Activated gamma-delta T cell (primary cell): ENCODE measurements at places on chromosomes 16 and 17.
A peak's percentile ranks its signal among the peaks of the same experiment; 100 is the strongest.

GRCh38 chr17:82892899-82893565 lies 53.2 kb upstream of the ZNF750 start:
- DNase-seq, result peak; percentile 36

DNA sequence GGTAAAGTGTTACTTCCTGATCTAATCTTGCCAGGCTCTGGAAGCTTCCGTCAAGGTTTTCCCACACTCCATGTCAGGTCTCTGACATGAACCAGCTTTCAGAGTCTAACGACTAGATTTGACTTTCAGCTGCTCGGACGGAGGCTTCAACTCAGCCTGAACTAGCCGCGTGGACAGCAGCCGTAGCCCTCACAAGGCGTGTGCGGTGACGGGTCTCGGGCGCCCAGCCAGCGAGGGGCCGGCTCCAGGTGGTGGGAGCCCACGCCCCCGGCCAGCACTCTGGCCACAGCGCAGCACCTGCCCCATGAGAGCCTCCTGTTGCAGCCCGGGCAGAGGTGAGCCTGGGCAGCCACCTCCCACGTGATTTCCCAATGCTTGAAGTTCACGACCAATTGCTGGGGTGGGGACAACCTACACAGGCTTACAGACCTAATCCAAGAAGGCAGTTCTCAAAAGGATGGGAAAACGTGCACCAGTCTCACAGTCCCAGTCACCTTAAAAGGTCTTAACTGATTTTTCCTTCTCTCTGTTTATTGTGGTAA lies 45.5 kb downstream of the TBC1D16 start:
- no peak for DNase-seq

- no peak for DNase-seq
Measured at GRCh38 chr17:57971572-57971971, 16.4 kb upstream of the CUEDC1 start.

- DNase-seq, result no peak
Measured at GRCh38 chr16:5634666-5635180, 537.1 kb upstream of the EEF2KMT start.

DNA sequence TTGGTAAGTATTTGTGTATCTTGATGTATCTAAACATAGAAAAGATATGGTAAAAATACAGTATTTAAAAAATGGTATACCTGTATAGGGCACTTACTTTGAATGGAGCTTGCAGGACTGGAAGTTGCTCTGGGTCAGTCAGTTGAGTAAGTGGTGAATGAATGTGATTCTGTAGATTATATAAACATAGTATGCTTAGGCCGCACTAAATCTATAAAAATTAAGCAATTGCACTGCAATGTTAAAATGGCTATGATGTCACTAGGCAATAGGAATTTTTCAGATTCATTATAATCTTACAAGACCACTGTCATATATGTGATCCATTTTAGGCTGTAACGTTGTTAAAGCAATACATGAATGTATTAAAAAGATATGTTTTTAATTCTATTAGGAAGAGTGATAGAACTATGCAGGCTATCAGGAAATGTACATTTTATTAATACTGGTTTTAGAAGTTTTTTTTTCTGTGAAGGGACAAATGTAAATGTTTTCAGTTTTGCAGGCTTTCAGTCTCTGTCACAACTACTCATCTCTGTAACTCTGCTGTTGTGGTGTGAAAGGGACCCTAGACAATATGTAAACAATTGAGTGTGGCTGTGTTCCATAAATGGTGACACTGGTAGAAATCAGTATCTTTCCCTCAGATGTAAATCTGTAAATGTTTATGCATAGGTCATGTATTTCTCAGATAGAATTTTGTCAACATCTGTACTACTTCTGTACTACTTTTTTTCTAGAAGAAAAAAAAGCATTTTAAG lies 10.5 kb downstream of the CBFB start:
- no peak for DNase-seq

GRCh38 chr17:4766201-4766600 lies 5.5 kb upstream of the TM4SF5 start:
- no peak for DNase-seq

GRCh38 chr16:86444261-86444660 lies 66.1 kb upstream of the FOXF1 start:
- no peak for DNase-seq

DNA sequence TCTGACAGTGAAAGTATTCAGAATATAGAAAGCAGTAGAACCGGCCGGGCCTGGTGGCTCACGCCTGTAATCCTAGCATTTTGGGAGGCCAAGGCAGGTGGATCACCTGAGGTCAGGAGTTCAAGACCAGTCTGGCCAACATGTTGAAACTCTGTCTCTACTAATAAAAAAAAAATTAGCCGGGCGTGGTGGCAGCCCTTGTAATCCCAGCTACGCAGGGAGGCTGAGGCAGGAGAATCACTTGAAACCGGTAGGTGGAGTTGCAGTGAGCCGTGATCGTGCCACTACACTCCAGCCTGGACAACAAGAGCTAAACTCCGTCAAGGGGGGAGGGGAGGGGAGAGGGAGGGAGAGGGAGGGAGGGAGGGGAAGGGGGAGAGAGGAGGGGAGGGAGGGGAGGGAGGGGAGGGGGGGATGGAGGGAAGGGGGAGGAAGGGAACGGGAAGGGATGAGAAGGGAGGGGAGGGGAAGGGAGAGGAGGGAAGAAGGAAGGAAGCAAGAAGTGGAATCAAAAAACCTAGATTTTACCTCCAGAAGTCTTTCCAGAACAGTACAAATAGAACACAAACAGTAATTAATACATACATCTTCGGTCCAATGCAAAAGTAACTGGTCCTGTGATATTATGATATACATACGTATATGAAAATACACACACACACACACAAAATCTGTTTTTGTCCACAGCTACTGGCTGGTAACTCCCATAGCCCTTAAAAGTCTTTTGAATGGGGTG lies 10.9 kb upstream of the NT5C start:
- no peak for DNase-seq

GRCh38 chr17:34637041-34637547 lies 57.7 kb downstream of the TMEM132E start:
- no peak for DNase-seq

DNA sequence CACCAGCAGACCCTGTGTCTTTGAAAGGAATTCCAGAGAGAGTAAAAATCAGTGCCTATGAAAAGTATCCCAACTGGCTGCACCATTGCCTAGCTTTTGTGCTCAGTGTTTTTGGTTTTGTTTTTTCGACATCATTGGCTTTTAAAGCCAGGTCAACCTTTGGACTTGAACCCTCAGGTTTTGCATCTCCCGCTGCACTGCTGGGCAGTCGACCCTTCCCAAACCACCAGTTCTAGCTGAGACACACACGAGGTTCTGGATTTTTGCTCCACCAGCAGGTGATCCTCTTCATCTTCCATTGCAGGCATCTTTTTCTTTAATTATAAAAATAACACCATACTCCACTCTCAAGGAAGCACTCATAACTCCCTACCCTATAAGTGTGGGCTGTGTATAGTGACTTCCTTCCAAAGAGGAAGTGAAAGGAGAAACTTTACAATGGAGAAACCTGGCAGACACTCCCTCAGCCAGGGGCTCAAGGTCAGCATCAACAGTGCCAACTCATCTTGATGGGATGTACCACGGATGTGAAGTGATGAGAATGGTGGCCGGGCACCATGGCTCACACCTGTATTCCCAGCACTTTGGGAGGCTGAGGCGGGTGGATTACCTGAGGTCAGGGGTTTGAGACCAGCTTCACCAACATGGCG lies 57.8 kb downstream of the BMERB1 start:
- DNase-seq, result no peak

- DNase-seq, result no peak
Measured at GRCh38 chr17:12522743-12523183, 142.9 kb upstream of the MYOCD start.

GRCh38 chr16:69725480-69726312 lies 664 bp downstream of the NQO1 start:
- no peak for DNase-seq

GRCh38 chr17:38885728-38886642 lies 16.1 kb downstream of the LASP1 start:
- no peak for DNase-seq

DNA sequence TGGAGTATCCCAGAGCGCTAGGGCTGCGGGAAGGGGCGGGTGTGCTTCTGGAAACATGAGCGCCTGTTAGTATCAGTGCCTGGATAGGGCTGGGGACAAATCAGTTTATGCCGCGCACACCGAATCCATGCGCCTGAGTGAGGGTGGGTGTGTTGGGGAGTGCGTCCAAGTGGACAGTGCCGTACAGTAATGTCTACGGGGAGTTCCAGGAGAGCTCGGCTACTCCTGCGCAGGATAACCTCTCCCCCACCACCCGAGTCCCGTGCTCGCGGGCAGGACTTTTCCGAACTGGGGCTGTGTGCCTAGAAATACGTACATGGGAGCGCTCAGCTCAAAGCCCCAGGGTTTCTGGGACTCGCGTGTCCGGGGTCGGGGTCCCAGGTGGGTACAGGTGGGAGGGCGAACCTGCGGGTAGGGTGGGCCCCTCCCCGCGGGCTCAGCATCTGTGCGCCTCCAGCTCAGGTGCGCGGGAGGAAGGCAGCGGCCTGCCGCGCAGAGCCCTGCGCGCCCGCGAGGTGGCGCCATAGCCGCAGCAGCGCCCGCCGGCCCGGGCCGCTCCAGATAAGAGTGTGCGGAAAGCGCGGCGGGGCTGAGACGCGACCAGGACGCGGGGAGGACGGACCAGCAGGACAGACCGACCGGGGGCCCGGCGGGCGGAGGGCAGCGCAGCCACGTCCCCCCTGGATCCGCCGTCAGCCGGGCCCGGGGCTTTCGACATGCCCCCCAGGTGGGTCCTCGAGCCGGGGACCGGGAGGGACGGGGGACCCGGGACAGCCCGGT lies at the start of gene HIC1:
Gene HIC1, plus strand, starts transcription at position 592 of the 780 bp plus-strand sequence. CDS start 1,588 bp downstream, outside the sequence.
- peak; percentile 58 for DNase-seq

GRCh38 chr16:30359871-30360170 lies 4.7 kb upstream of the CD2BP2 start:
- DNase-seq, result no peak

- DNase-seq, result no peak
Measured at GRCh38 chr16:86732621-86733295, 154.4 kb downstream of the FOXL1 start.

DNA sequence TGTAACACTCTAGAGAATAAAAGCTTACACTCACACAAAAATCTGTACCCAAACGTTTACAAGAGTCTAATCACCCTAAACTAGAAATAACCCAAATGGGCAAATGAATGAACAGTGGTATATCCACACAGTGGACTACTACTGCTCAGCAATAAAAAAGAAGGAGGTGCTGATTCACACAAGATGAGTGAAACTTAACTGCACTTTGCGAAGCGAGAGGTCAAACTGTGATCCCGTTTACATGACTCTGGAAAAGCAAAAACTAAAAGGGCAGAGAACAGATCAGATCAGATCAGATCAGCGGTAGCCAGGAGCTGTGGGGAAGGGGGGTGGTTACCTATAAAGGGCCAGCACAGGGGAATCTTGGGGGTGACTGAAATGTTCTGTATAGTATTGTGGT lies 113.4 kb downstream of the TRIM37 start:
- no peak for DNase-seq

DNA sequence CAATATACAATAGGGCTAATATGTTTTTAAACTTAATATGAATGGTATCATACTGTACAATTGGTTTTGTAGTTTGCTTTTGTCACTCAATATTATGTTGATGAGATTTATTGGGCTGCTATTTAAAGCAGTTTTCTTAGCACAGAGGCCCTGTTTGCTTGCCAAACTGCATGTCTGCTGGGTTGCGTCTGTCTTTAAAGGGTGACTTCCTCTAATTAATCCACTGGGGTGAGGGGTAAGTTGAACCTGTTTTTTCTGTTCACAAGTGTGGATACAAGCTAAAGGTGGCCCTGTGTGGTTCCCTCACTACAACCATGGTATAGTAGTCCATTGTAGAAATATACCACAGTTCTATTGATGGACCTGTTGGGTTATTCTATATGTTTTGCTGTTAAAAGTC lies 19.7 kb downstream of the TTC19 start:
- no peak for DNase-seq

GRCh38 chr16:66389256-66390176 lies 23.0 kb downstream of the CDH5 start:
- no peak for DNase-seq

GRCh38 chr17:43217614-43218087 lies 6.0 kb downstream of the TMEM106A start:
- no peak for DNase-seq

DNA sequence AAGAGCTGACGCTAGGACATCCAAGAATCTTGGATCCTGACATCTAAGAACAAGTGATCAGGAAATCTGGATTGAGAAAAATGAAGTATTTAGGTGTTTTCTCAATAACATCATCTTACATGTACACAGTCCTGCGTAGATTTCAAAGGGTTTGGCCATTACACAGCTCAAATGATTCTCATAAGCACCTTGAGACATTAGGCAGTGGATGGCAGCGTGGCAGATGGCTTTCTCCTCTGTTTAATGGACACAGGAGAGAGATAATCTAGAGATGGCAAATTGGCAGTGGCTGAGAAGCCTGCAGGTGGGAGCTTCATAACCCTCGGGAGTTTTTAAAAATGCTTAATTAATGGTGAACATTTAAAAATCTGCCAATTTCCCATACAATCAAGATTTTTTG lies 137.5 kb downstream of the ZFHX3 start:
- no peak for DNase-seq

GRCh38 chr17:67571478-67571877 lies 146.3 kb upstream of the NOL11 start:
- no peak for DNase-seq

DNA sequence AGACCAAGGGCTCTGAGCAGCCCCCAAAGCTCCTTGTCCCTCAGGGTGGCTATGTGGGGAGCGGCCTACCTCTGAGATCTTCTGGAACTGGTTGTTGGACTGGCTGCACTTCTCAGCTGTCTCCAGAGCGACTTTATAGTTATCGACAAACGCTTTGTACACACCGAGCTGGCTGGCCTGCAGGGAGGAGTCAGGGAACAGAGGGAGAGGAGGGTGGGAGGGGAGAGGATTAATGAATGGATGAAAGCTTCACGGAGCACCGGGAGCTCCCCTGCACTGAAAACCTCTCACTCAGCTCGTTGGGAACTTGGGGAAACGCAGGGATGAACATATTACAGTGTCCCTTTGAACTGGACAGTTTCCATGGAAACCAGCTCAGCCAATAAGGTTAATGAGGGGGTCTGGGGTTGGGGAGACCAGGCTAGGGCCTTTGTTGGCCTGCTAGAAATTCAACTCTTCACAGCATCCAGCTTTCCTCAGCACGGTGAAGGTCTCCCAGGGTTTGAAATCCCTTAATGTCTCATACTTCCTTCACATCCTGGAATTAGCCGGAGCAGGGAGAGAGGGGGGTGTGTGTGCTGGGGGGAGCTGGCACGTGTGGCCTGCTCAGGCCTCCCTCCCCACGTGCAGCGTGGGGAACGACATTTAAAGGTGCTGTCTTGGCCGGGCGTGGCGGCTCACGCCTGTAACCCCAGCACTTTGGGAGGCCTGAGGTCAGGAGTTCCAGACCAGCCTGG lies 86.7 kb downstream of the TIMM22 start:
- no peak for DNase-seq

- DNase-seq, result no peak
Measured at GRCh38 chr17:42188749-42189650, 3.7 kb upstream of the HCRT start.

DNA sequence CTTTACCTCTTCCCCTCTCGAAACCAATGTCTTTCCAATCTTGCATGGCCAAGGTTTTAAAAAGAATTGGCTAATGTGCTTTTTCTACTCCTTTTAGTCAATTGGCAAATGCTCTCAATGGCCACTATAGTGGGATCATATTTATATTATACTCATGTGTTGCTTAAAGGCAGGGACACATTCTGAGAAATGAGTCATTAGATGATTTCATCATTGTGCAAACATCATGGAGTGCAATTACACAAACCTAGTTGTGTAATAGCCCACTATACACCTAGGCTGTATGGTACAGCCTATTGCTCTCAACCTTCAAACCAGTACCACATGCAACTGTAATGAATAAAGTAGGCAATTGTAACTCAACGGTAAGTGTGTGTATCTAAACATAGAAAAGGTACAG lies 180.9 kb downstream of the HS3ST3A1 start:
- no peak for DNase-seq
